GM13976 (cell line): ENCODE measurements at places on chromosomes 2 and 18.
A peak's percentile ranks its signal among the peaks of the same experiment; 100 is the strongest.

DNA sequence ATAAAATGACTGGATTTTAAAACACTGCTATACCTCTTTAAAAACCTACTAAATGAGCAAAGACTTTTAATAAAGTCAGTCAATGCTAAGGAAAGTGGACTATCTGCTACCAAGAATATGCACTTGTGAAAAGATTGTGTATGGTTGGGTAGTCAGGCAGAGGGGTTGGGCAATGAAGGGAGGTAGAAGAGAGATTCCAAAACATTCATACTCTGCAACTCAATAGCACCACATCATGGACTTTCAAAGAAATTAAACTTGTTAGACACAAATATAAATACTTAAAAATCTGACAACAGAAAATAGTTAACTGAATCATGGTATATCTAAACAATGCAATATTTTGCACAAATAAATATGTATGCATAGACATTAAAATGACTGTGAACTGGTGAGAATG lies 139.9 kb upstream of the MAPRE2 start:
- DNase-seq, result no peak

GRCh38 chr2:97870396-97870843 lies 125.3 kb downstream of the TMEM131 start:
- peak; percentile 71 for DNase-seq

GRCh38 chr18:76913583-76913982 lies 91.2 kb downstream of the ZNF236 start:
- no peak for DNase-seq

- peak; percentile 63 for DNase-seq
Observed at GRCh38 chr2:85326406-85327159, 1.2 kb downstream of the TGOLN2 start.

DNA sequence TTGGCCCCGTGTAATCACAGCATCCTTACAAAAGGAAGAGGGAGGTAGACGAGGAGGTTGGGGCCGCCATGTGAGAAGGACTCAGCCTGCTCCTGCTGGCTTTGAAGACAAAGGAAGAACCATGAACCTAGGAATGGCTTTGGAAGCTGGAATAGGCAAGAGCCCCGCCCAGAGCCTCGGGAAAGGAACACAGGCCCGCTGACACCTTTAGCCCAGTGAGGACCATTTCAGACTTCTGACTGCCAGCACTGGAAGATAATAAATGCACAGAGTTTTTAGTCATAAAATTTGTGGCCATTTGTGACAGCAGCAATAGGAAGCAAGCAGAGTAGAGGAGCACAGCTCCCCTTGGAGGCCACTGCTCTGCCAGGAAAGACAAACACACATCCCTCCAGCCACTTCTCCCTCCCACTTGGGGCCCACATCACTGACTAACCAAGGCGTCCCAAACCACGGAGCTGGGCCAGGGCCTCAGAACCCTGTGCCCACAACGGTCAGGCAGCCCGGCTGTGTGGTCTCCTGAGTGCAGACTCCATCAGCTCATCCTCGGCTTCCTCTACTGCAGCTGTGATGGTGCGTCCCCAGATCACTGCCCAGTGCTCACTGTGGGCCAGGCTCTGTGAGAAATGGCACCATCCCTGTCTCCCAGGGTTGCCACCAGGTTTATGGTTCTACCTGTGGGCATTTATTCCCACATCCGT lies 39.7 kb downstream of the TFCP2L1 start:
- DNase-seq, result no peak

GRCh38 chr2:127256381-127256780 lies 36.3 kb upstream of the CYP27C1 start:
- no peak for DNase-seq

DNA sequence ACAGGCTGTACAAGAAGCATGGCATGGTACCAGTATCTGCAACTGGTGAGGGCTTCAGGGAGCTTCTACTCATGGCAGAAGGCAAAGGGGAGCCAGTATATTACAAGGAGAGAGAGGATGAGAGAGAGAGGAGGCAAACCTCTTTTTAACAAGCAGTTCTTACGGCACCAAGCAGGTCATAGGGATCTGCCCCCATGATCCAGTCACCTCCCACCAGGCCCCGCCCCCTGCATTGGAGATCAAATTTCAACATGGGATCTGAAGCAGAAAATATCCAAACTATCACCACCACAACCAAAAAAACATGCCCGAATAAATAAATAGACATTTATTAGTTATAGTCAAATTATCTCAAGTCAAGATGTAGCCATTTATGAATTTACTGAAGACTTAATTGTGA lies 14.5 kb upstream of the SLC35F5 start:
- DNase-seq, result no peak

GRCh38 chr2:95274291-95275150 lies at the start of gene PROM2:
PROM2 (plus strand) TSS chr2:95274449; CDS start chr2:95274586, 137 bp downstream.
- no peak for DNase-seq

- no peak for DNase-seq
Observed at GRCh38 chr18:10475654-10476291, 21.3 kb downstream of the APCDD1 start.

DNA sequence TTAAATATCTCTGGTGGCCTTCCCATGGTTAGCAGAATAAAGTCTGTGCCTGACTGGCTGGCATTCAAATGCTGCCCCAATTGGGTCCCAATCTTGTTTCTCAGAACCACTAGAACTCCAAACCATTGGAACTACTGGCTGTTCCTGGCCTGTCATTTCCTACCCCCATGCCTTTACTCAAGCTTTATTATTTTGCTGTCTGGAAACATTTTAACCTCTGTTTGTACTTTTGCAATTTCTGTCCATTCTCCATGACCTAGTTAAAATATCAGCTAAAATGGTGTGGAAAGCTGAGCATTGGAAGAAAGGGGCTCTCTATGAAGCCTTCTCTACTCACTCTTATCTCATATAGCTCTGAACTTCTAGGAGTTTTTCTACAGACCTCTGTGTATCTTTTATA lies 38.7 kb downstream of the RAPGEF4 start:
- DNase-seq, result no peak

DNA sequence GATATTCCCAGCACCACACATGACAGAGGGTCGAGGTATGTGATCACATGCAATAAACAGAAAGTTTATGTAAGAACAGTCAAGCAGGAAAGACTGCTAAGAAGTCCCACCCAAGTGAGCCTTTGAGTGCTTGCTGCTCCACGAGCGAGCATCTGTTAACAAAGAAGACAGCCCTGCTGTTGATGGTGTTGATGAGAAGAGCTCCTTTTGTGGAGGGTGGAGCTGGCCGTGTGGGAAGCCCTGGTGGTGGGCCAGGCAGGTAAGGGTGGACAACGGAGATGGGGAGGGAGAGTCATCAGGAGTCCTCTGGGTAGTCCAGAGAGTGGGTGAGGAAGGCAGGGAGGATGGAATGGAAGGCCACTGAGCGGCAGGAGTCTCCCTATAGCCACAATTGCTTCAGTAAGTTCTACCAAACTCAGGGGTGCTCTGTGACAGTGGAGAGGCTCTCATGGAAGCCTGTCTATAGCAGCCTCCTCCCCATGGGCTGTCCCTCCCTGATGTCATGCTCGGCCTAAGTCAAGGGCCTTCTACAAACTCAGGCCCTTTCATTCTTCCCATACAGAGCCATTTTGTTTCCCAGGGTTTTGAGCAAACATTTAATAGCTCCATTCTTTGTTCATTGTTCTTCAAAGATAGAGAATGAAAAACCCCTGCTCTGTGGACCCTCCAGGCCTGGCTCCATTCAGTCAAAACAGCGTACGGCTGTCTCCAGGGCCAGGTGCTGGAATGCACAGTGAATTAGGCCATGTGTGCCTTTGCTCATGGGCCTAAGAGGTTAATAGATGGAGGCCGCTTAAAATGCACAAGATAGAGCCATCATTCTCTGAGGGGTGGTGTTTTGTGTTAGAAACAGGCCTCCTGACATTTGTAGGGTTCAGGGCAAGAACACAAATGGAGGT lies 494.2 kb upstream of the RAB6C start:
- no peak for DNase-seq

DNA sequence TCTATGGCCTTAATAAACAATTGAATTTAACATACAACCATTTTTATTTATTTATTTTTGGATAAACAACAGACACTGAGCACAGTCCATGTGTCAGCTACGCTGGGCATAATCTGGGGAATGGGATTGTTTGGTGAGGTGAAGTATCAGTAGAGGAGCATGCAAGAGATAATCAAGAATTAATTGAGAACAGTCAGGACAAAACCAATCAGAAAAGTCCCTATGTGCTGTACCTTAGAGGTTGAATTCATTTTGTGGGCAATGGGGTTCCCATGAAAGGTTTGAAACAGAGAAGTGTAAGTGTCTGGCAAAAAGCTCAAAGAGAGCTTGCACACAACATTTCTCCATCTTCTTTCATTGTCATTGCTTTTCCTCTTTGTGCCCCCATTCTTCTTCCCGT lies 198.2 kb downstream of the RNF144A start:
- DNase-seq, result no peak

DNA sequence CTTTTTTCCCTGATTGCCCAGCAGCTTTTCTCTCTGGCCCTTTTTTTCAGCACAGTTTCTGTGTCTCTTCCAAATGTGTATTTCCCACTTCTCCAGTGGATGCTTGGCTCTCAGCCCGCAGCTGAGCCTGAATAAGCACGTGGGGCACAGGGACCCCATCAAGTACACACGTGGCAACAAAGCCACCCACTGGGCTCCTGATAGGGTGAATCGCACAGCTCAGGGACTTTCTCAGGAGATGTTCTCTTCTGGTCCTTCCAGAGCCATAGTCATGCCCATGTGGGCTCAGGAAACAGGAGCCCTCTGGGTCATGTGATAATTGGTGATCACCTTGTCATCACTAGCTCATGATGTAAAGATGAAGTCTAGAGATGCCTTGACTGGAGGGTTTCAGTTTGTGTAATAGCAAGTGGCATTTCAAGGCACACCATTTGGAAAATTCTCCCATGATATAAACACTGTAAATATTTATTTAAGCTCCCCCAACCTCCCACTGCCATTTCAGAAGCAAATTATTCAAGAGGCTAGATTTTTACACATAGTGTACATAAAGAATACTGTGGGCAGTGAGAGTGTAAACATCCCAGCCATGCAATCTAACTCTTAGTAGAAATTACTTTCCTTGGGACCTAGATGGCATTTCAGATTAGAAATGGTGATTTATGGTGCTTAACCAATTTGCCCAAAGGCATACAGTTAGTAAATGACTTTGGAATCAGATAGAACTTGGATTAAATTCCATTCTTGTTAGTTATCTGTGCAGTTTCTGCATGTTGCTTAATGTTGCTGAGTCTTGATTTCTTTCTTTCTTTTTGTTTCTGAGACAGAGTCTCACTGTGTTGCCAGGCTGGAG lies 597.5 kb downstream of the SLC4A3 start:
- DNase-seq, result no peak

GRCh38 chr18:71136487-71136886 lies 847.6 kb downstream of the SOCS6 start:
- no peak for DNase-seq

GRCh38 chr2:21052044-21052443 lies 8.2 kb upstream of the APOB start:
- DNase-seq, result no peak

DNA sequence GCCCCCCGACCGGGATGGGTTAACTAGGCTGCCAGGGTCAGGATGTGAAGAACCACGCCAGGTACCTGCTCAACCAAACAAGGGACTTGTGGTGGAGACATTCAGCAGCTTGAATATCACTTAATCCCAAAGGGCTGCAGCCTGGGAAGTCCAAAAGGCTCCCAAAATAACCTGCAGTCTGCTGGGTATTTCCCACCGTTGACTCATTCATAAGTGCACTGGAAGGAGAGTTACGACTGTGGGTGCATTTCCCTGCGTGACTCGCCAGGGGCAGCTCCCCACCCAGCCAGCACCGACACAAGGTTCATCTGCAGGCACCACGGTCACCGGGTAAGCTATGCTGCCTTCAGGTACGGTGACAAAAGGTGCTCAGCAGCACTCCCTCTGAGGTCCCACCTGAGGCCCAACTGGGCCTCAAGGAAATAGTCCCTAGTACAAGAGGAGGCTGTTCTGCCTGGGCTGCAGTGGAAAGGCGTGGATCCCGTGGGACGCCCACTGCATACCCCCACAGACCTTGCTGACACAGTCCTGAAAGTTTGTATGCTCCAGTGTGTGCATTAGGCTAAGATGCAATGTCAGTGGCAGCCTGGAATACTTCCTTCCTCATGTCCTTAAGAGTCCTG lies 86.5 kb downstream of the UXS1 start:
- DNase-seq, result peak; percentile 76

GRCh38 chr2:205089958-205090357 lies 544.7 kb downstream of the PARD3B start:
- no peak for DNase-seq

DNA sequence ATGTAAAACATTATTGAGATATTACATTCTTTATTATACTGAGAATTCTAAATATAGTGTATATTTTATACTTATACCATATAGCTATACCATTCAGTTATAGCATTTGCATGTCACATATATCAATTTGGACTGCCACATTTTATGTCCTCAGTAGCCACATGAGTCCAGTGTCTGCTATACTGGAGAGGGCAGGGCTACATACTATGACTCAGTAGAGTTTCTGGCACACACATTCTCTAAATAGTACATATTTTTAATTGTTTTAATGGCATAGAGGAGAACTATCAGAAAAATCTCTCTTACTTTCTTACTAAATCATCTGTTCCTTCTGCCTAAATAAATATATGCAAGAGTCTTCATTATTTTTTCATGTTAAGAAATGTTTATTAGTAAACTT lies 55.4 kb upstream of the COL5A2 start:
- DNase-seq, result no peak

DNA sequence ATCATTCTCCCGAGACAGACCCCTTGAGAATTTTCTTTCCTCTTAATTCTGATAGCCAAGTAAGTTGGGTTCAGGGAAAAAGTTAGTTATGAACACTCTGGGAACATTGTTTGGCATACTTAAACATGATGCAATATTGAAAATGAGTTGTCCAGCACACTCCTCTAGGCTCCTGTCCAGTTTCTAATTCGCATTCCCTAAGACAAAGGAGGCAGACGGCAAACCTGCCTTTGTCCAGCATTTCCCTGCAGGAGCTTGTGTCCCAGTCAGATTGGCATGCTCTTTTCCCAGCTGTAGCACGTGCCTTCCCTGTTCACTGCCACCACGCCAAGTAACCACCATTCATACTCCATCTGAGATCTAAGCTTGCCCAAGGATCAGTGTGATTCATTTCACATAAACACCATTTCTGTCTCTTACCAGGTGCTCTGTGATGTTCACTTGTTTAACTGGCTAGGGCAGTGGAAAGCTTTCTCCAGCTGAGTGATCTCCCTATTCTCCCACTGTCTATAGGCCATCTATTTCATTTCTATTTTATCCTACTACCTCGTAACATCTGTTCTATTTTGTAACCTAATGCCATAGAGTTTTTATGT lies 150.0 kb upstream of the EPB41L3 start:
- DNase-seq, result no peak

DNA sequence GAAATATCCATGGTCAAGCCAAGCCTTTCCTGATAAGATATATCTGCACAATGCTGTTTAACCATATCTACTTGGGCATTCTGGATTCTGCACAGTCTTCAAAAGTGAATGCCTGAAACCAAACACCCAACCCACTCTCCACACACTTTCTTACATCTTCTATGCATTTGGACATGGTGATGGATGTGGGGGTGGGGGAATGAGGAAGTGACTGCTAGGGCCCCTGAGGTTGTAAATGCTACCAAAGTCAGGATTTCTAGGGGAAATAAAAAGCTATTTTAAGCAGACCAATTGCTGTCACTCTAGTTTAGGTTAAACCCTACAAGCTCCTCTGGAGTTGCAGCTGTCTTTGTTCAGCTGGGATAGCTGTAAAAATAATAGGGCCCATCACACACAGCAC lies 26.7 kb upstream of the TGFA start:
- no peak for DNase-seq
